ENCODE measurements at places on chromosomes 11 and 22.
A peak's percentile ranks its signal among the peaks of the same experiment; 100 is the strongest.

GRCh38 chr22:27381552-27381951, 420.0 kb downstream of the MN1 start:
- DNase-seq = no peak

DNA sequence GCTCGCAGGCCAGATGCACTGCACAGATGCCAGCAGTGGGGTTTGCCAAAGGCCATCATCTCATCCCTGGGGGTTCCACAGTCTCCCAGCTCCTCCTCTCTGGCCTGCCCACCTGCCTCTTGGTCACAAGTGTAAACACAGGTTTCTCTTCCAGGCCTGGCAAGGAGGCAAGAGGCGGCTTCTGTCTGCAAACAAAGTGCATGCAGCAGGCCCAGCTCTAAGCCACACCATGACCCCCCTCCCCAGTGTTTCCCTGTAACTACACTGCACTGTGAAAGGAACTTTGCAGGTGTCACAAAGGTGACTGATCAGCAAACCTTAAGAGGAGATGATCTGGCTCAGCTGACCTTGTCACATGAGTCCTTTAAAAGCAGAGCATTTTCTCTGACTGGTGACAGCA, 26.2 kb upstream of the SHISAL1 start:
- DNase-seq = no peak

DNA sequence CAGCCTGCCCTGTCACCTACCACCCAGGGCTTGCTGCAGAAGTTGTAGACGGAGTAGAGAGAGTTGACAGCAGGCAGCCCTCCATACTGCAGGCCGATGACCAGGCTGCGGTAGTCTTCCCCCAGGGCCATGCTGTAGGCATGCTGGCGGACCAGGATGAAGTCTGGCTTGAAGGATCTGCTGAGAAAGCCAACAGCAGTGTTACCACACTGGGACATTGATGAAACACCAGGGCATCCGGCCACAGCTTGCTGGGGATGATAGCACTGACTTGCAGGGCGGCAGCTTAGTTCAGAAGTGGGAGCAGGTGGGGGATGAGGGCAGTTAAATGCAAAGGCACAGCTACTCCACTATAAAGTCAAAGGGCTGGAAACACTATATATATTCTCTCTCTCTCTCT, 67.4 kb downstream of the TIMP3 start:
- DNase-seq = no peak

GRCh38 chr22:48358886-48359612, 1468.6 kb downstream of the BRD1 start:
- DNase-seq = no peak

DNA sequence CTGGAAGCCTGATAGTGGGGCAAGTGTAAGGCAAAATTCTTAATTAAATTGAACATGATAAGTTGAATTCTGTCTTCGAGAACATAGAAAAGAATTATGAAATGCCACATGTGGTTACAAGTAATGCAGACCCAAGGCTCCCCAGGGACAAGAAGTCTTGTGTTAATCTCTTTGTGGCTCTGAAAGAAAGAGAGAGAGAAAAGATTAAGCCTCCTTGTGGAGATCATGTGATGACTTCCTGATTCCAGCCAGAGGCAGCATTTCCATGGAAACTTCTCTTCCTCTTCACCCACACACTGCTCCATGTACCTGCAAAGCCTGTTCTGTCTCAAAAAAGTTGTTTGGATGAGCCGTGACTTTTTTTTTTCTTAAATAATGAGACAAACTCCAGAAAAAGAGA, 1.9 kb upstream of the TYR start:
- no peak for DNase-seq

DNA sequence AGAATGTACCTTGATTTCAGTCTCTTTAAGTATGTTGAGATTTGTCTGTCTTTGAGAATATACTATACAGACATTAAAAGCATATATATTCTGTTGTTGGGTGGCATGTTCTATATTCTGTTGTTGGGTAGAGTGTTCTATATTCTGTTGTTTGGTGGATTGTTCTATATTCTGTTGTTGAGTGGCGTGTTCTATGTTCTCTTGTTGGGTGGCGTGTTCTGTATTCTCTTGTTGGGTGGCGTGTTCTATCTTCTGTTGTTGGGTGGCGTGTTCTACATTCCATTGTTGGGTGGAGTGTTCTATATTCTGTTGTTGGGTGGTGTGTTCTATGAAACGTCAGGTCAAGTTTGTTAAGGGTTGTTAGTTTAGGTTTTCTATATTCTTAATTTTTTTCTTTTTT, 27.1 kb upstream of the CTTN start:
- DNase-seq = no peak

DNA sequence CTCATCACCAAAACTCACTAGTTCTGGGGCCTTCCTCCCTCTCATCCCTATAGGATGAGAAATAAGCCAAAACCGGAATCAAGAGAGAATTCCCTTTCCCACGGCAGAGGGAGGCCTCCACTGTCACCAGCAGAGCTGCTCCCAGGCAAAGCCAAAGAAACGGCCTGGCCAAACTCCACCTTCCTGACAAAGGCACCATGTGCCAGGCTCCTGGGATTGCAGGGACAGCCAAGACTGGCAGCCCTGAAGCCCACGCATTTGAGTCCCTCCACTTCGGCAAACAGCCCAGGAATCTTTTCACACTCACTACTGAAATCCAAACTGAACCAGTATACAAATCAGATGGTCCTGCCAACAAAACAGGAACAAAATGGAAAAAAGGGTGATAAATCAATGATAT, 6.1 kb downstream of the SMCO4 start:
- DNase-seq = no peak

DNA sequence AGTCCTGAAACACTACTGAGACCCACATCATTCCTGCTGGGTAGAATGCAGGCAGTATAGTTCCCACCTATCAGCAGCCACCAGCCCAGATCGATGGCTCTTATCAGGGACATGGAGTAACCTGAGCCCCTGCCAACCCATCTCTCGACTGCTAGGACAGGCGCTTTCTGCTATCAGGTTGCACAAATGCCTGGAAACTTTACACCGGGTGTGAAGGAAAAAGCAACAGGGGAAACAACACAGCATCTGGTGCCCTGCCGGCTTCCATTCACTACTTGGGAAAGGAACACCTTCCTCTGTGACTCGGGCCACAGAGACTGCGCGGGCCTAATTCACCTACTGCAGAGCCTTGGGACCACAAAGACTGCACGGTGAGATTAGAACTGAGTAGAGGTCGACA, 18.5 kb downstream of the RBFOX2 start:
- DNase-seq = no peak

DNA sequence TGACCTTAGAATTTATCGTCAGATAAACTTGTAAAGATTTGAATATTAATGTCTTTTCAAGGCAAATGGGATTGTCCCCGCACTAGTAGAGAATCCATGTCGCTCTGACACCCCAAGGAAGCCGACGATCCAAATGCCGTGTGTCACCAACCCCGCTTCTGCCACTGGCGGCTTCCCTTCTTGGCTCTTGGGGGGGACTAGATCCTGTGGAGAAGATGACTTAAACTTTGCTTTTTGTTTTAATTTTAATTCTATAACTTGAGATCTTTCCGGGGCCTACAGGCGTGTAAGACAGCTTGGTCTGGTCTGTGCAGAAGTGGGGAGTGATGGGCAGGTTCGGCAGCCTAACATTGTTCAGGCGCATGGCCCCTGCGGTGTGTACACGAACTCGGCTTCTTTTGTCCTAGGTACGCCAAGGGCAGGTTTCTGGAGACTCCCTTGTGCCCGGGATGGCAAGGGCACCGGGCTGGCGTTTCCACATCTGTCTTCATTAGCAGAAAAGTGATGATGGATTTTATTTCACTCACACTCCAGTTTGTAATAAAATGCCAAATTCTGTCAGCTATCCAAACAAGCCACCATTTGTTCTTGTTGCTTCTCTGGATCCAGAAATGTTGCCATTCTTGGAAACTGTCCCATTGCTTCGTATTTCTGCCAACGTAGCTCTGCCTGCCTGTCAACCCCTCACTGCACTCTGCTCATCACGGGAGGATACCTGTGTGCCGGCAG, 6.7 kb downstream of the YDJC start:
- DNase-seq = no peak

- no peak for DNase-seq
These were observed 50.5 kb upstream of the LRRC55 start for GRCh38 chr11:57131080-57131790.

DNA sequence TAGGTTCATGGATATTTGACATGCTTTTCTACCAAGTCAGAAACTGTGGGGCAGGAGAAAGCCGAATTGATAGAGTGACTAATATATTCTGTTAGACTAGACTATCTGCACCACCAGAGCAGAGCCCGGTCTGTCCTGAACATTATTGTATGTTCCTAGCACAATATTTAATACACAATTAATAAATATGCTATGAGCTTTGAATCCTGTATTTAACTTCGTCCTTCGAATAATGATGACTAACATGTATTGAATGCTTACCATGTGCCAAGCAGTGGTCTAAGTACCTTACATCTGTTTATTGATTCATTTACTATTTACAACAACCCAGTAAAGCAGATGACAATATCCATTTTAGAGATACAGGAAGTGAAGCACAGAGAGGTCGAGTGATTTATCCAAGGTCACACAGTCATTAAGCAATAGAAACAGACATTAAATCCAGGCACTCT, 44.8 kb upstream of the ANO3 start:
- no peak for DNase-seq

GRCh38 chr11:93819966-93820695, 30.3 kb downstream of the VSTM5 start:
- DNase-seq = no peak

DNA sequence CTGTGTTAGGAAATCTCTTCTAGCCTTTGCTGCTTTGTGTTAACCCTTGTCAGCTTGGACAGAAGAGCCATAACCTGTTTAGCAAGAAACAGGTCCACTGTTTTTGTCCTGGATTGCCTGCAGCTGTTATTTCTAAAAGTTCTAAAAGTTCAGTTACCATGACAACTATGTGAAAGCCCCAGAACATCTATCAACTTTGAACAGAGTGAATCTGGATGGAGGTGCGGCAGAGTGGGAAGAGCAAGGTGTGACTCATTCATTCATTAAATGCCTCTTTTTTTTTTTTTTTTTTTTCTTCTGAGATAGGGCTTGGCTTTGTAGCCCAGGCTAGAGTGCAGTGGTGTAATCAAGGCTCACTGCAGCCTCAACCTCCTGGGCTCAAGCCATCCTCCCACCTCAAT, 50.5 kb downstream of the RBX1 start:
- DNase-seq = no peak

DNA sequence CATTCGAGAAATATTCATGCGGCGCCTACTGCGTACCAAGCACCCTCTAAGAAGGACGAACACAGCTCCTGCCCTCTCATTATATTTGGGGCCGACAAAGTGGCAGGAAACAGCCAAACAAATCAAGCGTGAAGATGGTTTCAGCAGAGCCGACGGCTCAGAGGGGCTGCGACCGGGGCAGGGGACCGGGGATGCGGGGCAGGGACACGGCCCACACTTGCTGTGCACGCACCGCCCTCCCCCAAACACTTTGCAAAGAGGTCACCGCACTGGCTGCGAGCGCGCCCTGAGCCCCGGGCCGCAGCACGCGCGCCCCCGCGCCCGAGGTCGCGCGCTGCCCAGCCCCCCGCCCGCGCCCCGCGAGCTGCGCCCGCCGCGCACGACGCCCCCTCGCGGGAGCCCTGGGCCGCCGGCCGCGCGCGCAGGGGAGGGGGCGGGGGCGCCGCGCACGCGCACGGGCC, 255 bp upstream of the SYNGR1 start:
- no peak for DNase-seq

DNA sequence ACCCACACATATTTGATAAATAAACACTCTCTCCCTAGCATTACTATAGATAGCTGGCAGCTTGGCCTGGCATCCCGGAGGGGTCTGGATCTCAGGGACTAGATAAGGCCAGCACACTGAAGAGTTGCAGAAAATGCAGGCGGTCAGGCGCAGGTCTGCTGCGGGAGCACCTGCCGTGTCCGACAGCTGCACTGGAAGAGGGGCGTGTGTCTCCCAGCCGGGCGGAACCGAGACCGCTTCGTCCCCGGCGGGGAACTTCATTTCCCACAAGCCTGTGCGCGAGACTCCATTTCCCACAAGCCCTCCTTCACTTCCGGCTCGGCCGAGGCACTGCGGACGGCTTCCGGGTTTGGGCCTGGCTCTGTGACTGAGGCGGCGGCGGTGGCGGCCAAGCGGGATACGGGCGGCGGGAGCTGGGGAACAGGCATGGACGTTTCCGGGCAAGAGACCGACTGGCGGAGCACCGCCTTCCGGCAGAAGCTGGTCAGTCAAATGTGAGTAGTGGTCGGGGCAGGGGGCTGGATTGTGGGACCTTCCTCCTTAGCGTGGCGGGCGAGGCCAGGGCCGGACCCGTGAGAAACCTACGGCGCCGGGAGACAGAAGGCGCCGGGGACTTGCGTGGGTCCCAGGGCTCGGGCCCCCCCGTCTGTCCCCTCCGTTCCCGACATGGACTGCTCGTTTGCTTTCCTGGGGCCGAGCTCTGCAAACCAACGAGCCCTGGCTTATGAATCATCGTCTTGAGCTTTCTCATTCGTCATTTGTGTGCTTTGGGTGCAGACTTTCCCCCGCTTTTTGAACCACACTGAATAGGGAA, at the start of gene MED15:
MED15 (plus strand) TSS at position 358 of the 814 bp plus-strand sequence; CDS start at position 427, 69 bp downstream.
- peak; percentile 83 for DNase-seq
